ENCODE measurements at places on chromosomes 11 and 22.

GRCh38 chr11:76653674-76654284 lies 16.8 kb downstream of the LRRC32 start:
- DNase-seq, result no peak

GRCh38 chr22:20645954-20646353 lies 128.0 kb upstream of the SERPIND1 start:
- DNase-seq, result no peak

- no peak for DNase-seq
These were observed 1236.4 kb downstream of the FAM181B start for GRCh38 chr11:81497202-81497804.

GRCh38 chr22:39098576-39098975 lies 1.5 kb downstream of the APOBEC3H start:
- no peak for DNase-seq

- no peak for DNase-seq
These were observed 76.2 kb downstream of the SLC1A2 start for GRCh38 chr11:35343033-35343598.

Measured in hippocampal formation (tissue), 2 donors.